ENCODE measurements at places on chromosomes 2 and 18. TPM values are rescaled to one million over a fixed set of nuclear protein-coding genes. Genes with fewer than 3 reads are reported as not detected.

Gene RAD51AP2
- total RNA-seq: 0.10 TPM

GRCh38 chr2:181777734-181778133, 97.4 kb upstream of the NEUROD1 start:
- DNase-seq: no peak

DNA sequence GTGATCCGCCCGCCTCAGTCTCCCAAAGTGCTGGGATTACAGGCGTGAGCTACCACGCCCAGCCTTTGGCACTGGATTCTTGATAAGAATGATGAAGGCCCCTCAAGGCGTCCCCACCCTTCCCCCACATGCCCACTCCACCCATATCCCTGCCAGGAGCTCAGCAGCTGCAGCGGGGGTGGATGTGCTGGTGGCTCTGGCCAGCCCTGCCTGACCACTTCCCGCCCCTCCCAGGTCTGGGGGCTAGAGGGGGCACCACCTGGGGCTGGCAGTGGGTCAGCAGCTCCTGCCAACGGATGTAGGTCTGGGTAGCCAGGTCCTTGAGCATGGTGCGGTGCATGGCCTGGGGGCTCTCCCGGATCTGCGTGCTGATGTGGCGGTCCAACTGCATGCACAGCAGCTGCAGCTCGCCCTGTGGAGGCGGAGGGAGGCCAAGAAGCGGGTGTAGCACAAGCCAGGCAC, 7.8 kb upstream of the SEMA4C start:
- DNase-seq: no peak

GRCh38 chr2:205712508-205712907, 30.2 kb downstream of the NRP2 start:
- DNase-seq: no peak

DNA sequence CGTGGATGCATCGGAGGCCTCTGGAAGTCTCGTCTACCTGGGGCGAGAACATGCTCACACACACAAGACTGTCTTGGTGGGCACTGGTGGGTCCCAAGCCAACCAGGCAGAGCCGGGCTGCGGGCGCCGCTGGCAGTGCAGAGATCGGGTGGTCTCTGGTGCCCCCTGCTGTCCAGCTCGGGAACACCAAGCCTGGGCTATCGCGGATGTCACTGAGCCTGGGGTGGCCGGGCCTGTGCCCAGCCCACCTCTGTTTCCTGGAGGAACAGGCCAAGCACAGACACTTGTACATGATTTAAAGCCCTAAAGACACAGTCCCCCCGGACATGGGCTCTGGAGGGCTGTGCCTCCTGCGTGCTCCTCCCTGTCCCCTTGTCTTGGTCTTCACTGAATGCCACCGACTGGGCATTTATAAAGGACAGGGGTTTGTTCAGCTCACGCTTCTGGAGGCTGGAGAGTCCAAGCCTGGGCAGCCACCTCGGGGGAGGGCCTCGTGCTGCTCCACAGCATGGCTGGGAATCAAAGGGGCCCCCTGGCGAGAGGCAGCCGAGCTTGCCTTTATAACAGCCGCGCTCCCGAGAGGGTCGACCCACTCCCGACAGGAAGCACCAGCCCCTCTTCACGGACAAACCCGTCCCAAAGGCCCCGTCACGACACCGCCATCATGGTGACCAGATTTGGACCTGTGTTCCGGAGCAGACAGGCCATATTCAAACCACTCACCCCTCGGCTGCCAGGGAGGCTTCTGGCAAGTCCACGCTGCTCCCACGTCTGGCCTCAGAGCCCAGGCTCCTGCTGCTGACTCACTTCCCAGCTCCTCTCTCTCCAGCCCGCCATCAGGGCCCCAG, 3.6 kb upstream of the OTOS start:
- DNase-seq: peak; percentile 80

GRCh38 chr2:158317642-158318041, 138.9 kb downstream of the CCDC148 start:
- no peak for DNase-seq

Gene AGXT
- 0.12 TPM for total RNA-seq

- no peak for DNase-seq
Measured at GRCh38 chr18:38545071-38545470, 979.5 kb upstream of the CELF4 start.

GRCh38 chr2:239308661-239309397, 92.0 kb downstream of the HDAC4 start:
- DNase-seq: peak; percentile 74

GRCh38 chr2:64839844-64840243, 149.4 kb upstream of the SLC1A4 start:
- no peak for DNase-seq

- no peak for DNase-seq
Measured at GRCh38 chr2:190320696-190321095, 1.1 kb upstream of the HIBCH start.
